Left lung (tissue), 14 donors: ENCODE measurements at places on chromosomes 3 and 15. TPM values are rescaled to one million over a fixed set of nuclear protein-coding genes. Genes with fewer than 3 reads are reported as not detected.
A peak's percentile ranks its signal among the peaks of the same experiment; 100 is the strongest.

DNA sequence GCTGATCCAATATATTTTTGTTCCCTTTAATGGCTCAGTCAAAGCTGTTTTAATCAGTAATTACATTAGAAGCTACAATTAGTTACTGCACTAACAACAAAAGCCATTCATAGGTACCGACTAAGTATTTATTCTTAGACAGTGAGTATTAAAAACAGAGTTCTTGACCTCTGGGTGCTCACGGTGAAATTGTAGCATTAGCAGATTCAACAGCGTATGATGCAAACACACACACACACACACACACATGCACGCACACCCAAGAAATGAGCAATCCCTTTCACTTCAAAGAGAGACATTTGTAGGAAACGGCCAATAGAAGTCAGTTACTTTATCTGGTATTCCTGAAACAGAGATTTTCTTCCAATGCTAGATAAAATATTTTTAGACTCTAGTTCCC, 27.0 kb upstream of the MITF start:
- no peak for DNase-seq

DNA sequence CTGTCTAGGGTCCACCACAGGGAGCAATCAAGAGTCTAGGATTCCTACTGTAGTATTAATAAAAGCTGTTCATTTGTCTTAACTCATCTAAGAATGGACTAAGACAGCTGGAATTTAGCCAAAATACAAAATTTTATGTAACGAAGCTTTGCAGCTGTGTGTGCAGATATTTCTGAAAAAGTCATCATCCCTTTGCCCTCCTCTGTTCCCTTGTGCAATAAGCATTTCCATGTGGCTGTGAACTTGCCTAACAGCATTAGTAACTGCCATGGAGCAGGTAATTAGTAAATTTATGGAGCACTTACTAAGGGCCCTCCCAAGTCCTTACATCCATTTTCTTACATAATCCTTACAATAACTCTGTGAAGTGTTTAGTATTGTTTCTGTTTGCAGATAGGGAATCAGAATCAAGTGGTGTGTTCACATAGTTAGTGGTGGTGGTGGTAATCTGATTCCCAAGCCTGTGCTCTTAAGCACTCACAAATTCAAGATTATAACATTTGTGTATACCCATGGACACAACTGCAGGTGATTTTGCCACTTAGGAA, 114.5 kb downstream of the RARB start:
- no peak for DNase-seq

GRCh38 chr3:12750658-12751071, 8.4 kb downstream of the TMEM40 start:
- no peak for DNase-seq

TMC3 gene
- polyA plus RNA-seq: 0.25 TPM

- peak; percentile 25 for DNase-seq
Measured at GRCh38 chr3:31878231-31878838, 102.7 kb downstream of the OSBPL10 start.

DNA sequence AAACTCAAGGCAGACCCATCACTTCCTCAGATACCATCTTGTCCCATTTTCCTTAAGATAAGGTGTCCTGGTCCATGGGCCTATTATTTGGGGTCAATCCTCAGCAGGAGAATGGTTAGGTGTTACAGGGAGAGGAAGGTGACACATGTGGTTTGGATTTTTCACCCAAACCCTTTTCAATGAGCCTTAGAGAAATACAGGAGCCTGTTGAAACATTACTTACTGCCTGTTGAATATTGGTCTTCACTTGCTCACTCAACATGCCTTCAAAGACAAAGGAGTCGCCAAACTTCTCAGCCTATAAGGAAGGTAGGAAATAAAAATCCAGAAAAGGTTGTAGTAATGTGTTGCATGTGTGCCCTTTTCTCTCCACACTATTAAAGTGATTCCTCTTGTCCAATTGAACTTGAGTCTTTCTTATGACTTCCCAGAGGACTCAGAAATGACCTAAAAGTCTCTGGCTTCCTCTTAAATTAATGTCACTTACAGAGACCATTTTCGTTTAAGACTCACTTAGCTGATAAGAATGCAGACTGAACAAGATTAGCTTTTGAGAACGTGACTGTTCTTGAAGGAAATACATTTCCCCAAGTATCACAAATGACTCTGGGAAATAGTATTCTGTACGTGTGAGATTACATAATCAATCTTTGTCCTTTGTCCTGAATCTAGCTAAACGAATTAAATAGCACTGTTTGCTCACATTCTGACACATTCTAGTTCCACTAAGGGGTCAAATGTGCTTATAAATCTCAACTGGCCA, 17.8 kb downstream of the SUMF1 start:
- DNase-seq: no peak

DNAJA4 gene
- 28.1 TPM for polyA plus RNA-seq

CIAO2A gene
- polyA plus RNA-seq: 66.2 TPM
